Testis (tissue), 5 donors: ENCODE measurements at places on chromosomes 2 and 18. TPM values are rescaled to one million over a fixed set of nuclear protein-coding genes. Genes with fewer than 3 reads are reported as not detected.

SP5 gene
- 3.5 TPM for total RNA-seq

DNA sequence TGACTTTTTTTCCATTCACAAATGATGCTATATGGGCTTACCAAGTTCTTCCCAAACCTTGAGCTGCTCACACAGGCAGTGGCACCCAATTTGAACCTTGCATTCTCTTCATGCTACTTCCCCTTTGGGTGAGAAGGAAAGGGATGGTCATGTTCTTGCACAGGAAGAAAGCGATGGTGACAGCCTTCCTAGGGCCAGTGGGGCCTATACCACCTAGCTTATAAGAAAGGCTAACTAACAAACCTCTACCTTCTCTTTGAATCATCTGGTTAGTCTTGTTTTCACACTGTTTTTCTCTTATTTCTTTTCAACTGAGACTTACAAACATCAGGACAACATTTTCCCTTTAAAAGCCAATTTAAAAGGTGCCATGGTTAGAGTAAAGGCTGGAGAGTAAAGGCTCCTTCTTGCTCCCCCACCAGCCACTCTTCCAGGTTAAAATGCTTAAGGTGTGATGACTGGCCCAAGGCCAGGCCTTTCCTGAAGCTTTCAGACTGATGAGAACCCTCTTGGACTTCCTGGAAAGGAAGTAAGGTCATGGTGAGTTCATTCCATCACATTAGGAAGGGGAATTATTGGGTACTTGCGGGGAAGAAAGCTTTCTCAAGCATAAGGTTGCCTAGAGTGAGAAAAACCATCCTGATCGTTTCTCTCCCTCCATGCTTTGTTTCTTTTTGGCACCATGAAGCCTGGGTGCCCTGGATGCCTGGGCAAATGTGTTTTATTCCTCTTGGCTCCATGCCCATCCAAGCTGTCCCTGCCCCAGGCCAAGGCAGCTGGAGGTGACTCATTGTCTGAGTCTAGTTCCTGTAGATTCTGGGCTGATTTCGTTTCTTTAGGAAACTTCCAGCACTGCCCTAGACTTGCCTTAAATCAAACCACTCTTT is 41.4 kb upstream of the ITGB6 start:
- no peak for DNase-seq

DNA sequence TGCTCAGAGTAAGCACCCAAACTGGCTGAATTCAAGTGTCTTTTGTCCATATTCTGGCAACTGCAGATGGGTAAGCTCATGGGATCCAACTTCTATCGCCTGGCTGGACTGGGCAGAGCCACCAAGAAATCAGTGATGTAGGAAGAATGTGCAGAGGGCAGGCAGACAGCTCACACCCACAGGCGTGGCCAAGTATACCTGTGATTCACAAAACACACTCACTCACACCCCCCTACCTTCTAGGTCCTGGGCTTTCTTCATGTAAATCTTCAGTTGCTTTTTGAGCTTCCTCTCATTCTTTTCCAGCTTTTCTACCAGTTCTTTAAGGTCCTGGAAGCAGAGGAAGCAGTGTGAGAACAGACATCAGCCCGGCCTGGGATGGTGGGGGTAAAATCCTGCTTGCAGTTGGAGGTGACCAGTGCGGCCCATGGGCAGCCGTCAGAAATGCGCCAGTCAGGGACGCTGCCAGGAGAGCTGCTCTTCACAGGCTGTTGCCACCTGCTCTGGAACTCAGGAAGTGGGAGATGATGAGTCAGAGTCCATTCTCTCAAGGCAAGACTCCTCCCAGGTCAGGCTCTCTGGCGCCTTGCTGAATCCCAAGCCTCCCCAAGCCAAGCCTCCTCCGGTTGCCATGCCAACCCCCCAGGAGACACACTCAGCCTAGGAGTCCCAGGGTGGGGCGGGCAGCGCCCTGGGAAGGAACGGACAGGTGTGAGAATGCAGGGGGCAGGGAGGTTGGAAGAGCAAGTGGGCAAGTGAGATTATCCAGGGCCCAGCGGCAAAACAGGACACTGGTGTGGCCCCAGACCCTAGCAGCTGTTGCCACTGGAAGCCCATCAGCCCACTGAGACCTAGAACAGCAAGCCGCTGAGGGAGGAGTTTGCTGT is 36.2 kb upstream of the ACAA2 start:
- no peak for DNase-seq

DNA sequence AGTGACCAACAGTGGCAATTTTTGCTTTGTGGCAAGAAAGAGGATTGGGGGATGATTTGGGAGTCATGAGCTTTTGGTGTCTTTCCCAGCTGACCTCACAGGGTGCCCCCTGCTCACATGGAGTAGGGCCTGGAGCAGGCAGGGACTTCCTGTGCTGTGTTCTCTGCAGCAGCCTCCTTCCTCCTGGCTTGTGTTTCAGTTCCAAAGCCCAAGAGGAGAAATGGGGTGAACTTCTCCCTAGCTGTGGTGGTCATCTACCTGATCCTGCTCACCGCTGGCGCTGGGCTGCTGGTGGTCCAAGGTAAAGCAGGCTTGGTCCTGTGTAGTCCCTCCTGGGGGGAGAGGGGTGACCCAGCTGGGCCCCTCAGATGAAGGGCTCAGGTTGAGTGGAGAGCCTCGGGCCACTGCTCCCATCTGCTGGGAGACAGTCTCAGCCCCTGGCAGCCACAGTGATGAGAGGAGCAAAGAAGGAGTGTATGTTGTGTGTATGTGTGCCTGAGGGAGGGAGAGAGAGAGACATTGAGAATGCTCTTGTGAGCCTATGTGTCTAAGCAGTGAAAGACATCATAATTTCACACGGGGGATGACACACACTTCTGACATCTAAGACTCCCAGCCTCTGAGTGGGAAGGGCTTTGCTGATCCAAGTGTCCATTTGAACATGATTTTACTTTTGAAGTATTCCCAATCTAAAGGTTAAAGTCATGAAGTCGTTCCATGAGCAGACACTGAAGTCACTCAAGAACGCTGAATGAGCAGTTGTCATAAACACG is 27.2 kb downstream of the MARCO start:
- no peak for DNase-seq

GRCh38 chr18:43525169-43525568 is 247.9 kb upstream of the SYT4 start:
- DNase-seq: peak; percentile 26

DNA sequence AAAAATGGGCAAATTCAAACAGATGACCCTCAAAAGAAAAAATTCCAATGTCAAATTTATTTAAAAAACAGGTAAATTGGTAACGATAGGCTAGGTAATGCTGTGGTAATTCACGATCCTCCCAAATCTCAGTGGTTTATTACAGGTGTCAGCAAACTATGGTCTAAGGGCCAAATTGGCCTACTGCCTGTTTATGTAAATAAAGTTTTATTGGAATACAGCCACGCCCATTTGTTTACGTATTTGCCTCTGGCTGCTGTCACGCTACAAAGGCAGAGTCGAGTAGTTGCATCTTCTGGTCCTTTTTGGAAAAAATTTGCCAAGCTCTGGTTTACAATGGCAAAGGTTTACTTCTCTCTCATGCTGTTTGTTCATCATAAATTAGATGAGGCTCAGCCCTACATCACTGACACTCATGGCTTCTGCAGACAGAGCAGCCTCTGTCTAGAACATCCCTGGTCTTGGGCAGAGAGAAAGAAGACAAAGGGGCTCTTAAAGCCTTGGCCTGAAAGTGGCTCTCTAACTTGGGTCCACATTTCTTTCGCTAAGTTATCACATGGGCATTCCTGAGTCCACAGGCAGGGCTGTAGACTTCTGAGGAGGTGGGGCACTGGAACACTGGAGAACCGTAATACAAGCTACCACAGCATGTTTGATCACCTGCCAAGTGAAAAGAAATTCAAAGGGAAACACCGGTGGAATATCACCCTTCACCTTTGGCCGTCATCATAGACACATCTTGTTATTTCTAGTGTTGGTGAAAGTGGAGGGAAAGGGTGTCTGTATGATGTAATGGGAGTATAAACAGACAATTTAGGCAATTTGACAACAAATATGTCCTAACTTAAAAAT is 34.8 kb downstream of the SP110 start:
- no peak for DNase-seq
